IMR-90 (cell line): ENCODE measurements at places on chromosomes 6 and 20. TPM values are rescaled to one million over a fixed set of nuclear protein-coding genes. Genes with fewer than 3 reads are reported as not detected.
A peak's percentile ranks its signal among the peaks of the same experiment; 100 is the strongest.

DNA sequence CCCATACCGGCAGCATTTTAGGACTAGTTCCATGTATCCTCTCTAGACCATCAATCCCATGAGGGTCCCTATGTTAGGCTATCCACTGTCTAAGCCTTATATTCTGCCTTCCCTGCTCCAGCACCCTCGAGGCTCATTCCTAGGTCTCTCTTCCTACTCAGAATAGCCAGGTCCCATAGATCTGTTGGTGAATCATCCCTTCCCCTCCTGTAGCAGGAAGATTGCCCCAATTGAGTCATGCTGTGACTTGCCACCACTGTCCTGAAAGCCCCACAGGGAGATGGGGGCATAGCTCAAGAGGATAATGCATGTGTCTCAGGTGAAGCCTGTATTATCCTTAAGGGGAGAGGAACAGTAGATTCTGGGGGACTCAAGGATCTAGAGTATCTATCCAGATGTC, 143.1 kb upstream of the MOCS1 start:
- no peaks in the 10 kb centered on the region for H3K4me1 ChIP-seq
- no peak overlapping the region for H3K4me3 ChIP-seq
- H3K27ac ChIP-seq, result no peak overlapping the region

DNA sequence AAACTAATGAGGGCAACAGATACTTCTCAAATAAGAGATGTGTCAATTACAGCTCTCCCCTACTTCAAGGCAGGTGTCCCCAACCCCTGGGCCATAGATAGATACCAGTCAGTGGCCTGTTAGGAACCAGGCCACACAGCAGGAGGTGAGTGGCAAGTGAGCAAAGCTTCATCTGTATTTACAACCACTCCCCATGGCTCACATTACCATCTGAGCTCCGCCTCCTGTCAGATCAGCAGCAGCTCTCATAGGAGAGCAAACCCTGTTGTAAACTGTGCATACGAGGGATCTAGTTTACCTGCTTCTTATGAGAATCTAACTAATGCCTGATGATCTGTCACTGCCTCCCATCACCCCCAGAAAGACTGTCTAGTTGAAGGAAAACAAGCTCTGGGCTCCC, 422.1 kb downstream of the GJA1 start:
- peaks cover 4% of the 10 kb centered on the region; the same call in 1 of the 2 replicates for H3K4me1 ChIP-seq
- no peak overlapping the region for H3K27ac ChIP-seq
- peak; percentile 8 for DNase-seq

Gene UBE2C
- total RNA-seq, result 43.4 and 43.6 TPM in 2 replicates

Gene SLC4A11
- 0.28 and 0.36 TPM in 2 replicates for total RNA-seq

Gene ADGRG6
- total RNA-seq, result 20.3 and 22.5 TPM in 2 replicates

DNA sequence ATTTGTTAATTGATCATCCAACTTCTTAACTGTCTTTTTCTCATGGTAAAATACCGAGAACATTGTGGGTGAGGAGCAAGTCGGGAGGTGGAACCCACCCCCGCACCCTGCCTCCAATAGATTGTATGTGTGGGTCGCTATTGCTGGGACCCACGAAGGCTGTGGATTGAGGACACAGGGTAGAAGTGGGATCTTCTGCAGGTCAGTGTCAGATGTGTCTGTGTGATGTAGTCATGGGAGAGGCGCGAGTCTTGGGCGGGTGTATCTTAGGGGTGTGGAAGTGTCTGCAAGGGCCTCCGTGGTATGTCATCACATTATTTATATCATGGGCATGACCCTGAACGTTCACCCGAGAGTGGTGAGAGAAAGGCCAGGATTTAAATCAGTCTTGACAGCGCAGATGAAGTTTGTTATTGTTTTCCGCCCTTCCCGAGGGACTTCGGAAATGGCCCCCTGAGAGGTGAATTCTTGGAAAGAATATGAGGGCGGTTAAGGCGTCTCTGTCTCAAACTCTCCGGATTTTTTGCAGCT, 472 bp upstream of the PAQR8 start:
- peaks cover 15% of the 10 kb centered on the region for H3K4me1 ChIP-seq
- DNase-seq, result peak; percentile 4
- H3K4me3 ChIP-seq, result peak overlapping the region; percentile 86

DNA sequence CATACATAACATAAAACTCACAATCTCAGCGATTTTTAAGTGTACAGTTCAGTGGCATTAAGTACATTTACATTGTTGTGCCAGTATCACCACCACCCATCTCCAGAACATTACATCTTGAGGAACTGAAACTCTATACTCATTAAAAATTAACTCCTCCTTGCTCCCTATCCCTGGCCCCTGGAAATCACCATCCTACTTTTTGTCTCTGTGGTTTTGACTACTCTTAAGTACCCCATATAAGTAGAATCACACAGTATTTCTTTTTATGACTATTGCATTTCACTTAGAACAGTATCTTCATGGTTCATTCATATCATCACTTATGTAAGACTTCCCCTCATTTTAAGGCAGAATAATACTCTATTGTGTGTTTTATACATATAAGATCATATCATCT, 1108.1 kb downstream of the GRIK2 start:
- no peaks in the 10 kb centered on the region for H3K27me3 ChIP-seq
- no peaks in the 10 kb centered on the region for H3K4me1 ChIP-seq
- no peak overlapping the region for H3K27ac ChIP-seq
- no peaks in the 10 kb centered on the region for H3K36me3 ChIP-seq
- DNase-seq, result no peak

Gene ANGPT4
- not detected in 2 replicates for total RNA-seq

DNA sequence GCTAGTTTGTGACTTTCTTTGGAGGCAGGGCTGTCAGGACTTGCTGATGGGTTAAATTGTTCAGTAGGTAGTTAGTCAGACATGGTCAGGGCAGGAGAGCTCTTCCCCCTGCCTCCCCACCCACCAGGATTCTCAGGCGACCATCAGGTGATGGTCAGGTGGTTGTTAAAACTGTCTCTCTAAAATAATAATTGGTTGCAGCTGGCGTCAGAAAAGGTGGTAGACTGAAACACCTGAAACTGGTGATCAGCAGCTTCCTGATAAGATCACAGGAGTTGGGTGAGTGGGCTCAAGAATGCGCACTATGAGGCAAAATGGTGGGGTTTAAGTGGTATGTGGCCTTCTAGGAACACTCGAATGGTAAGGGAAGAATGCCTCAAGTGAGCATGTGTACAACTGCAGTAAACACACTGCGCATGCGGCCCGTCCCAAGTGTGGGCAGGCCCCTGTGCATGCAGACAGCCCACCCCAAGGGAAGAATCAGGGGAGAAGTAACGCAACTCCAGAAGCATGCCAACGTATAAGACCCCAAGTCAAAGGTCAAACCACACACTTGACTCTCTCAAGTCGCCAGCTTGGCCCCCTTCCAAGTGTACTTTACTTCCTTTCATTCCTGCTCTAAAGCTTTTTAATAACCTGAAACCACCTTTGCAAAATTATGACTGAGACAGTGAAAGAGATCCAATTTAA, 7.9 kb upstream of the BLCAP start:
- peaks cover 14% of the 10 kb centered on the region for H3K27me3 ChIP-seq
- H3K36me3 ChIP-seq, result no peaks in the 10 kb centered on the region
- no peak overlapping the region for H3K27ac ChIP-seq
- DNase-seq, result no peak
- no peaks in the 10 kb centered on the region for H3K4me1 ChIP-seq

Gene FOXO3
- 35.3 and 38.7 TPM in 2 replicates for total RNA-seq

Gene CNKSR3
- total RNA-seq, result 15.0 and 15.8 TPM in 2 replicates

GRCh38 chr20:11849976-11850670, 67.6 kb upstream of the BTBD3 start:
- H3K4me3 ChIP-seq, result no peak overlapping the region
- no peaks in the 10 kb centered on the region for H3K27me3 ChIP-seq
- H3K27ac ChIP-seq, result no peak overlapping the region
- peak; percentile 45 for DNase-seq
- no peaks in the 10 kb centered on the region for H3K36me3 ChIP-seq

Gene ATF6B
- total RNA-seq, result 5.3 and 7.9 TPM in 2 replicates

Gene CTNNBL1
- total RNA-seq, result 29.2 and 34.1 TPM in 2 replicates

GRCh38 chr6:69362209-69362608, 434.6 kb downstream of the LMBRD1 start:
- no peaks in the 10 kb centered on the region for H3K27me3 ChIP-seq
- DNase-seq, result no peak
- H3K36me3 ChIP-seq, result no peaks in the 10 kb centered on the region
- H3K4me3 ChIP-seq, result no peak overlapping the region
- no peaks in the 10 kb centered on the region for H3K4me1 ChIP-seq

DNA sequence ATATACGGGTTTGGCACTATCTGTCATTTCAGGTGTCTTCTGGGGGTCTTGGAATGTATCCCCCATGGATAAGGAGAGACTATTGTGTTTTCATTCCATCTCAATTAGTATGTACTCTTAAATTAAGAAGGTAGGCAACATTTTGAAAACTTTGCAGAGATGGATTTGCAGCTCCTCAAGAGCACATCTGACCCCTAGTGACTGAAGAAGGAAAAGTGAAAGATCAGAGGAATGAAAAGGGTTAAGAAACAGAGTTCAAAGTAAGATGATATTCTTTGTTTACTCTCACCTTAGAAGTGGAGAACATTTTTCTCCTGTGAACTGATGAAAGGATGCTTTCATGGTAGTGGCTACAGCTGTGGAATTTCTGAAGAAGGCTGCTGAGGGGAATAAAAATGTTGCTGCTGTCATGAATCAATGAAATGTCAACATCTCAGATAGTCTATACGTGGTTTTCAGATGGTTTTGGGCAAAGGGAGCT, 41.5 kb downstream of the SH3BGRL2 start:
- no peaks in the 10 kb centered on the region for H3K27me3 ChIP-seq
- H3K4me1 ChIP-seq, result peaks cover 5% of the 10 kb centered on the region
- H3K36me3 ChIP-seq, result no peaks in the 10 kb centered on the region
- DNase-seq, result peak; percentile 45

Gene SIRPD
- not detected in 2 replicates for total RNA-seq

DNA sequence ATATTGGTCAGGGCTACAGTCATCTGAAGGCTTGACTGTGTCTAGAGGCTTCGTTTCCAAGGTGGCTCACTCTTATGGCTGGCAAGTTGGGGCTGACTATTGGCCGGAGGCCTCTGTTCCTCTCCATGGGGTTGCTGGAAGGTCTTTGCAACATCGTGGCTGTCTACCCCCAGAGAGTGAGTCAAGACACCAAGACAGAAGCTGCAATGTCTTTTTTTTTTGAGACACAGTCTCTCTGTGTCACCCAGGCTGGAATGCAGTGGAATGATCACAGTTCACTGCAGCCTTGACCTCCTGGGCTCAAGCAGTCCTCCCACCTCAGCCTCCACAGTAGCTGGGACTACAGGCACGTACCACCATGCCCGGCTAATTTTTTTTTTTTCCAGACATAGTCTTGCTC, 29.4 kb upstream of the KIF3B start:
- no peak overlapping the region for H3K4me3 ChIP-seq
- no peaks in the 10 kb centered on the region for H3K36me3 ChIP-seq
- H3K27me3 ChIP-seq, result peaks cover 3% of the 10 kb centered on the region; the same call in 1 of the 2 replicates
- DNase-seq, result no peak

DNA sequence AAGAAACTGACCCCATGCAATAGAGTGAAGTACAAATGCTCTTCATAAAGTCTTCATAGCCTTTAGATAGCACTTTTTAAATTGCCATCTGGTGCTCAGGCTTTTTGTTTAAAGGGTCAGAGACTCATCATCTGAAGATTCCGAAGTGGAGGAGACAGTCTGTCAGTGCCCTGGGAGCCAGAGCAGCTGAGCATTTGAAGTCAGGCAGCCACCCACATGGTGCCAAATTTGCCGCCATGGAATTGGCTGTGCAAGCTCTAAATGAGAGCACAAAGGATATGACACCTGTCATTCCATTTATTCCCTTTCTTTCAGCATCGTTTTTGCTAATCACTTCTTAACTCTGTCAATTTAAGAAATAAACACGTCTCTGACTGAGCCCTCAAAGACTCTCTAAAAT, 32.8 kb upstream of the CEP162 start:
- H3K4me3 ChIP-seq, result no peak overlapping the region
- no peaks in the 10 kb centered on the region; the same call in 1 of the 2 replicates for H3K27me3 ChIP-seq
- H3K27ac ChIP-seq, result no peak overlapping the region
- H3K4me1 ChIP-seq, result no peaks in the 10 kb centered on the region

- H3K27ac ChIP-seq, result no peak overlapping the region
- H3K4me3 ChIP-seq, result no peak overlapping the region
- H3K4me1 ChIP-seq, result no peaks in the 10 kb centered on the region
- H3K36me3 ChIP-seq, result no peaks in the 10 kb centered on the region
- peaks cover 1% of the 10 kb centered on the region for H3K27me3 ChIP-seq
- no peak for DNase-seq
Measured at GRCh38 chr6:42914546-42914945, 1.3 kb upstream of the PTCRA start.

- H3K4me3 ChIP-seq, result no peak overlapping the region
- H3K36me3 ChIP-seq, result no peaks in the 10 kb centered on the region
- DNase-seq, result peak; percentile 90
- H3K27ac ChIP-seq, result no peak overlapping the region
- H3K4me1 ChIP-seq, result no peaks in the 10 kb centered on the region
Measured at GRCh38 chr6:161393839-161394364, 120.0 kb upstream of the AGPAT4 start.

GRCh38 chr6:140051521-140052512, 677.4 kb upstream of the CITED2 start:
- no peaks in the 10 kb centered on the region for H3K27me3 ChIP-seq
- peaks cover 12% of the 10 kb centered on the region for H3K4me1 ChIP-seq
- no peak overlapping the region for H3K4me3 ChIP-seq
- peak overlapping the region; percentile 87 for H3K27ac ChIP-seq
